ENCODE measurements at places on chromosomes 6 and 20.
A peak's percentile ranks its signal among the peaks of the same experiment; 100 is the strongest.

GRCh38 chr20:32385541-32385940 lies 27.4 kb downstream of the ASXL1 start:
- DNase-seq: no peak

- no peak for DNase-seq
These were observed 1.4 kb upstream of the HIVEP1 start for GRCh38 chr6:12010635-12011275.

DNA sequence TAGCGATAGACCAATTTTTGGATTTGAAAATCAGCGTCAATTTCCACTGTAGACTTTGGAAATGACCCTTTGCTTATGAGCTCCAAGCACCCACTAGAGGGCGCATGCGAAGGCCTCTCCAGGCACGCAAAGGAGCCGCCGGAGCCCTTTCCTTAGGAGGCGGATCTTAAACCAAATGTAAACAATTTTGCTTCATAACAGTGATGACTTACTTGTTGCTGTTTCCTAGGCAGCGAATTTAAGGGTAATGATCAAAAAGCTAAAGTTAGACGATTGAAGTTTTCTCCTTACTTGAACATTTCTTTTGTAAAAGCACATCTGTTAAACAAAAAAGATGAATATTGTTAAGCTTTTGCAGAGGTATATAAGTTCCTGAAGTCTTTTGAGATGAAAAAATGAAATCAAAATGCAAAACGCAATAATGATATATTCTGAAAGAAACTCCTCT lies 29.2 kb upstream of the EXOC2 start:
- DNase-seq: peak; percentile 73

- peak; percentile 6 for DNase-seq
These were observed at the start of gene PTK7 for GRCh38 chr6:43075670-43076463. PTK7 (plus strand) TSS chr6:43076314; CDS start chr6:43076489, 175 bp downstream.

- no peak for DNase-seq
These were observed 211.0 kb downstream of the MOXD1 start for GRCh38 chr6:132190097-132190814.

- DNase-seq: no peak
These were observed 12.4 kb downstream of the KIAA1755 start for GRCh38 chr20:38248133-38248532.

DNA sequence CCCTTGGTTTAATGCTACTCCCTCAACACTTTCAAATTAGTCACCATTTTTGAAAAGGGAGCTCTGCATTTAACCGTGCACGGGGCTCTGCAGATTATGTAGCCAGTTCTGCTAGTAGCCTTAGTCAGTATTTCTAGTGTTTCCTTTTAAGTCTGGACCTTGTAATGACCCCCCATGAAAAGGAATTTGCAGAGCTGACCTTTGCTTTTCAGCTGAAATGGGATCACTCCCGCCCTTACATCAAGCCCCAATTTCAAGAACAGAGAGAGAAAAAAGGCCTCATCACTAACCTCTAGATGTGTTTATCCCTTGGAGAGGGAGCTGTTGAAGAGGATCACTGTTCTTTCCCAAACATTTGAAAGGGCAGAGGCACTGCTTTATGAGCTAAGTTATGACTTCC lies 490.7 kb upstream of the BTBD3 start:
- no peak for DNase-seq

- DNase-seq: no peak
These were observed 93.9 kb downstream of the PRND start for GRCh38 chr20:4815628-4816027.

- no peak for DNase-seq
These were observed 380.9 kb downstream of the GJA1 start for GRCh38 chr6:121816361-121816760.

DNA sequence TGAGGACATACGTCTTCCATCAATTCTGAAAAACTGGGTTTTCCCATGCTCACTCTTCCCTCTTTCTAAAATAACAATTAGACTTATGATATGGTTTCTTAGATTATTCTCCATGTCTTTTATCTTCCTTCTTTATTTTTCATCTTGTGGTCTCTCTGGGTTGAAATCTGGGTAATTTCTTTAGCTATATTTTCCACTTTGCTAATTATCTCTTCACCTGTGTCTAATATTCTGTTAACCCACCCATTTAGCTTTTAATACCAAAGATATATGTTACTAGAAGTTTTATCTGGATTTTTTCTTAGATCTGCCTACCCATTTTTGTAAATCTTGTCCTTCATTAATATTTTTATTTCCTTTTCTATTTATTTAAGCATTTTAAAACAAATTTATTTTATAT lies 121.8 kb downstream of the TENT5A start:
- DNase-seq: no peak

GRCh38 chr6:15947923-15948322 lies 181.0 kb upstream of the MYLIP start:
- DNase-seq: no peak

DNA sequence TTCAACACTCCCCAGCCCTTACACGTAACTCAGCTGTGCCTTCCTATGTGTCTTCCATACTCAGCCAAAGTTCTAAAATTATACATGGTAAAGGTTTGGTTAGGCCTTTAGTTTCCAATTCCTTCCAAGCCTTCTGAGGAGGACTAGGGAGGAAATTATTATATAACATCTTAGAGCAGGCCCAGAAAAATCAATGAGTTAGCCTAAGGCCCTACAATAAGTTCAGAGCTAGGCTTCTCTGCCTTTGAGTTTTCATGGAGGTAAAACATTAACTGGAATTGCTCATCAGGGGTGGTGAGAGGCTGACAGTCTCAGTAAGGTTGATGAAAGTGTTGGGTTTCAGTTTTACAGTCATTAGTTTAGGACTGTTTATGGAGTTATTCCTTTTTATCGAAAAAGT lies 286.0 kb downstream of the ADGB start:
- no peak for DNase-seq

DNA sequence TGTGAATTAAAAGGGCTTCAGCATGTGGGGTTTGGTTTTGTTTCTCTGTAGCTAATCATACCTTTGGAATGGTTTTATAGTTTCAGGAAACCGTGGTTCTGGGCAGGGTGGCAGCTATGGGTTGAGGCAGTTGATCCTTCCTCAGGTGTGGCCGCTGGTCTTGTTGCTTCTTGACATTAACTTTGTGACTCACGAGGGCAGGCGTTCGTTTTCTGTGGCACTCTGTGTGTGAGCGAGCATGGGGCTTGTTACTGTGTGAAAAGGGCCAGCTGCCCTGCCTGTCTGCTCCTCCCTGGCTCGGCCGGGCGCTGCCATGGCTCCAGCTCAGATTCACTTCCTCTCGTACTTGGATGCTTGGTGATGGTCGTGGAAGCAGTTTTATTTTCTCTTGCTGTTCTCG lies 16.2 kb downstream of the DNAJC5 start:
- no peak for DNase-seq

- no peak for DNase-seq
These were observed 33.5 kb upstream of the TCF21 start for GRCh38 chr6:133855276-133855990.

- no peak for DNase-seq
These were observed 6.2 kb downstream of the CEP250 start for GRCh38 chr20:35461620-35462019.

DNA sequence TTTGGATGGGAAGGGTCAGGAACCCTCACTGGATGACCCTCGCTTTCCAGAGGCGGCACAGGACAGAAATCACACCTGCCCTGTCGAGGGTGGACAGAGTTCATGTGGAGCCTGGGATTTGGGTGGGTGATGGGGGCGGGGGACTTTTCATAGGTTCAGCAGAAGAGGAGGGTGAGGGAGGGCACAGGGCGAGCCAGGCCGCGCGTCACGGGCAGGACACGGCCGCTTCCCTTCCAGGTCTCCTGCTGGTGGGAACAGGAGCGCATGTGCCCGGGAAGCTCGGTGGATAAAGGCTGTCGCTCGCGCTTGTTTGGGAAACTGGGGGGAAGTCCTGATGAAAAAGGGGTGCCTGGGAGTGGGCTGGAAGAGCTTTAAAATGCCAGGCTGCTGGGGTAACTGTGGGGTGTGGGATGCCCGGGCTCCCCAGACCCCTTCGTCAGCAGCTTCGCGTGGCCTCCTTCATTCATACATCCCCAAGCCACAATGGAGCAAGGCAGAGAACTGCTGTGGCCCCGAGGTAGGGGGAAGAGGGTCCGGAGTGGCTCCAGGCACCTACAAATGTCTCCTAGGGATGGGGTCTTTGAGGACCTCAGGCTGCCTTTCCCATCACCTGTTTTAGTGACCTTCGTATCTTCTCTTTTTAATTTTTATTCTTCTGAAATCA lies 102.2 kb downstream of the DACT2 start:
- no peak for DNase-seq

DNA sequence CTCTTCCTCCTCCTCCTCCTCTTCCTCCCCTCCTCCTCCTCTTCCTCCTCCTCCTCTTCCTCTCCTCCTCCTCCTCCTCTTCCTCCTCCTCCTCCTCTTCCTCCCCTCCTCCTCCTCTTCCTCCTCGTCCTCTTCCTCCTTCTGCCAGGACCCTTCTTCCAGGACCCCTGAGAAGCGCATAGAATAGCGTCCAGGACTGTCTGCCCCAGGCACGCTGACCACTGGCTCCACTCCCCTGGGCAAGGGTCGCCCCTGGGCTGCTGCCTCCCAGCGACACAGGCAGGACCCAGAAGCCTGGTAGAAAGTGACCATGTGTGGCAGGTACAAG lies 42.4 kb upstream of the BHLHE23 start:
- no peak for DNase-seq

GRCh38 chr6:165204807-165205545 lies 104.4 kb downstream of the C6orf118 start:
- DNase-seq: no peak

GRCh38 chr20:20495729-20496503 lies 128.0 kb downstream of the INSM1 start:
- no peak for DNase-seq

- no peak for DNase-seq
These were observed 294.6 kb upstream of the POU3F2 start for GRCh38 chr6:98539741-98540140.

GRCh38 chr6:157232161-157232895 lies 91.0 kb downstream of the TMEM242 start:
- no peak for DNase-seq

DNA sequence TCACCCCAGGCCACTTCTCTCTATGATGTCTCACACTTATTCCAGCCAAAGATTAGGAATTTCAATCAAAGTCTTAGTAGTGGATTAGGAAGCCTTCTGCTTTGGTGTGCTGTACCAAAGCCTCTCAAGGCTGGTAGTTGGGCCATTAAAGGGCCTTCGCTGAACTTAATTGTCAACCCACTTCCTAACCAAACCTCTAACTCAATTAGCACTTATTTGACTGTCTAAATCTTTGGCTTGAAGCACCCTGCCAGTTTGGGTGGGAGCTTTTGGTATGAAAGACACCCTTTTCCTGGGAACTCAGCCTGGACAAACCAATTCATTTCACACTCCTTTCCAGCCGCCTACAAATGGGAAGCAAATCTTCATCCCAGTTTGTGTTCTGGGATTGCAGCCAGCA lies 81.5 kb downstream of the BMP2 start:
- DNase-seq: no peak

DNA sequence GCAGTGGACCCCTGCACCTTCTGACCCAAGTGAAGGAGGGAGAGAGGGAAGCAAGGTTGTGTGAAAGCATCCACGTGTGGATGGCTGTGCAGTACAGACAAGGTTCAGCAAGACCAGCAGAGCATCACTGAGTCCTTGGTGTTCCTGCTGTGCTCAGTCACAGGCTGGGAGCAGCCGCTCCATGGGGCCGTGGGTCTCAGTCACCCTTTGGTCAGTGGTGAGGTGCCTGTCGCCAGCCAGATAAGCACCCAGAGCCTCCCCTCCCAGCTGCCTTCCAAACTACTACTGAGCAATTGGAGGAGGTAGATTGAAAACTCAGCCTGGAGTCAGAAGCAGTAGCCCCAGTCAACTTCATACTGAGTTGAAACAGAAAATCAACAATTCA lies 218.9 kb downstream of the SLC24A3 start:
- DNase-seq: no peak

GRCh38 chr6:157123234-157123633 lies 200.1 kb downstream of the TMEM242 start:
- no peak for DNase-seq

DNA sequence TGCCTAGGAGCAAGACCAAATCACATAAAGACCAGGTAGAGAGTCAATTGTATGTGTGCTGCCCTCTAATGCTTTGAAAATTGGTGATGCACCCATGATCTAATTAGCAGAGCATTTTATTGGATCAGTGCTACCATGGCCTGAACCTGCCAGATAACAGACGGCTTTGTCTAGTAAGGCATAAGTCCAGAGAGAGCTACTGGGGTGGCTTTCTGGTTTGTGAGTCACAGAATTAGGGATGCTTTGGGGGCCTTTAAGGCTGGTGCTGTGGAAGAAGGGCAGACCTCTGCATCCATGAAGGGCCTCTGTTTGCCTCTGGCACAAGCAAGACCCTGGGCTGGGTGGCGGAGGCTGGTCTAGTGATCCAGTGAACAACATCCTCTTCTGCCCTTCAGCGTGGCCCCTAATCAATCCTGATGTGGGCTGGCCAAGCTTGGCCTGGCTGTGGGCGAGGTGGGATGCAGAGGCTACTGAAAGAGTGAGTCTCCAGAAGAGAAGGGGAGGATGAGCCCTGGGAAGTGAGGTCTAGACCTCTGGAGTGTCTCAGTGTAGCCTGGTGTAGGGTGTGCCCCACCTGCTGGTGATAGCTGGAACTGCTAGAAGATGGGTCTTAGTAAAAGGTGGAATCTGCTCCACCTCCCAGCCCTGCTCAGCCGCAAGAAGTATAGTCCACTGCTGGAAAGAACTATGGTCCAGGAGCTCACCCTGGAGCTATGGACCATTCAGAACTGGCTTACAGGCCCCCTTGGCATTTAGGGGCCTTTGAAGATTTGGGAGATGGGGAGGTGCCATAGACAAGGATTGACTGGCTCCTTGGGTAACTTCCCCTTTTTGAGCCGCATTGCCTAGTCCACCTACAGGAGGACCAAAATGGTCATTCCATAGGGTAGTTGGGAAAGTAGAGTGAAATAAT lies 36.7 kb upstream of the AAR2 start:
- peak; percentile 68 for DNase-seq

GRCh38 chr6:148509800-148510581 lies 167.4 kb downstream of the SASH1 start:
- DNase-seq: peak; percentile 12

GRCh38 chr20:53004267-53004813 lies 32.2 kb downstream of the TSHZ2 start:
- no peak for DNase-seq

- peak; percentile 59 for DNase-seq
These were observed 9.0 kb upstream of the GRM4 start for GRCh38 chr6:34154668-34155447.

- no peak for DNase-seq
These were observed 5.1 kb downstream of the BLOC1S5 start for GRCh38 chr6:8059129-8059528.

DNA sequence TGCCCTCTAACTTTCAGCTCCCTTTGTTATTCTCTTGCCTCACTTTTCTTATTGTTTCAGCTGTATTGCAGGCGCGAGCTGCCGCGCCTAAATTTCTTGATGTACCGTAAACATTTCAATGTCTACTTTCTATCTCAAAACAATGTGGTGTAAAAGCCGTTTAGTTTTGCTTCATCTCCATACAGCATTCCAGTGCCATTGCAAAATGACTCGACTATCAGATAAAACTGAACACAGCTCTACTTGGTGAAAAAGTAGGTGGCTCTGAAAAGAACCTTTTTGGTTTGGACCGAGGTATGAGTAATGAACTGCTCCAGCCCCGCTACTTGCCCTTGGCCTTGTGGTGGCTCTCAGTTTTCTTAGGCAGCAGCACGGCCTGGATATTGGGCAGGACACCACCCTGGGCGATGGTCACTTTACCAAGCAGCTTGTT lies 74.6 kb downstream of the OR2B2 start:
- DNase-seq: no peak

Measured in CD4-positive, alpha-beta T cell treated with Interleukin-21 for 1 hour (primary cell).